ENCODE measurements at places on chromosomes 5 and 9. TPM values are rescaled to one million over a fixed set of nuclear protein-coding genes. Genes with fewer than 3 reads are reported as not detected.

The FOXD4L5 gene
- 0.05 TPM for total RNA-seq

The EIF4E1B gene
- not detected for total RNA-seq

The PLAC8L1 gene
- total RNA-seq: 0.38 TPM

The CTSL gene
- 618 TPM for total RNA-seq

The ZSWIM6 gene
- total RNA-seq: 5.5 TPM

The ANKS6 gene
- 11.3 TPM for total RNA-seq

Measured in A549 treated with dexamethasone at 1 μM for 4 hours (cell line).